ENCODE measurements at places on chromosomes 7 and 10.

GRCh38 chr10:131979821-131980270, 1.9 kb downstream of the BNIP3 start:
- no peak for DNase-seq

DNA sequence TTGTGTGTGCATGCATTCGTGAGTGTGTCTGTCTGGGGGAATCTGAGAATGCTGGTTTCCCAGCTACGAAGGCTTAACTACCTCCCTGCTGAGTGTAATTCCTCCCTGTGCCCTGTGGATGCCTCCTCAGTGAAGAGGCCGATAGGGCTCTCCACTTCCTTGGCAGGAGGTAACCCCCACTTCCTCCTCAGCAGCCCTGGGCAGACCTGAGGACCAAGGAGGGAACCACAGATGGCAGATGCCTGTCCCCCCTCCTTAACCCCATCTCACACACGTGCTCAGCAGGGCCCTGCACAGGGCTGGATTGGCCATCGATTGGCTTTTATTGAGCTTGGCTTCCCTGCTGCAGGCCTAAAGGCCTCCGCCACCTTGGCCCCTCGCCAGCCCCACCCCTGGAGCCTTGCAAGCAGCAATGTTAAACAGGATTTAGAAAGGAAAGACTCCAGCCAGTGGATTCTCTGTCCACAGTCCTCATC, 45.6 kb upstream of the LRRC4 start:
- DNase-seq = no peak

DNA sequence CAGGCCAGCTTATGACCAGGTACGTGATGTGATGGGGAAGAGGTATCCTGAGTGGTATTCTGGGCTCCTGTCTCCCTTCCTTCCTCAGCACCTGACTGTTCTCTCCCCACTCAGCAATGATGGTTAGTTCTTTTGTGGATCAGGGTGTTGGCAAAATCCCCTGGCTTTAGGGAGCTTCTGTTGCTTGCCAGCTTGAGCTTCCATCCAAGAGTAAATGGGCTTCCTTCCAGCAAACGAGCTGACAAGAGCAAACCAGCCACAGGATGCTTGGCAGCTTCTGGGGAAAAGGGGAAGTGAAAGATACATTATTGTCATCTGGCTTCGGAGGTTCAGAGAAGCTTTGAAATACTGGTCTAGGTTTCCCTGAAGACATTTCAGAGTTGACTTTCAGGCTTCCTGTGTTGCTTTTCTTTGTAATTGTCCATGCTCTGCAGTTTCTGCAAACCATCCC, 5.2 kb downstream of the DUSP5 start:
- no peak for DNase-seq

DNA sequence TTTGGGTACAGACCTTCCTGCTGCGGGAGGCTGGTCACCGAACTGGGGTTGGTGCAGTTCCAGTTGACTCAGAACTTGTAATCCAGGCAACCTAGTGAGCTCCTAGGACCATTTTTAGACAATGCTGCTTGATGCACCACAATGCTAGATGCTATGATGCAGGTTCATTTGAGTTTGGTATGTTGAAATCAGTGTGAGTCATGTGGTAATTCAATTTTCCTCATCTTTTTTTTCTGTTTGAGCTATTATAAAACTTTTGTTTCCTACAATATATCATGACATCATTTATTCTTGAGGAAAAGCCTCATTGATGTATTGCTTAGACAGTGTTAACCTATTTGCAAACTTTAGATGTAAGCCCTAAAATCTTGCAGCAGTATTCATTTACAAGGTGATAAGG, 40.9 kb upstream of the MTPN start:
- DNase-seq = no peak

DNA sequence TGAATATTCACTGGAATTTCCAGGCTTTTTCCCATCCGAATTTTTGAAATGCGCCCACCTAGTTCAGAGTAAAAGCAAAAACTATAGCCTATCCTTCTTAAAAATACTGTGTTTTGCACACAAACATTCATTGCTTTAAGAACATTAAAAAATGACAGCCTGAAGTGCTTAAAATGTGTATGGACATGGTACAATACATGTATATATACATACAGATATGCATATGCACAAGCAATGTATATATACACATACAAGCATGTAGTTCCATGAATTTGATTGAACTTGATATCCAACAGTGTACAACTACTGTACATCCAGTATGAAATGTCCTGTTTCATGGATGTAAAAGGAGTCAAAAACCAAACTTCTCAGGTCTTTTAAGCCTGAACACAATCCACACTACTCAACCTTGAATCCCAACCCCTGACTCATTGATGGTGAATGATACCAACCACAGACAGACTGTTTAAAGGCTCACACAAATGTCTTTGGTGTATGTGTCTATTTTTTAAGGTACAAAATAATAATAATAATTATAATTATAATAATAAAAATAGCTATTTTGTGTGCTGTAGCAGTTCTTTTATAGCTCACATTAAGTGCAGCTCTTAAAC, 14.8 kb downstream of the INHBA start:
- DNase-seq = no peak

- no peak for DNase-seq
These were observed 196.8 kb downstream of the PTN start for GRCh38 chr7:137146552-137147337.

DNA sequence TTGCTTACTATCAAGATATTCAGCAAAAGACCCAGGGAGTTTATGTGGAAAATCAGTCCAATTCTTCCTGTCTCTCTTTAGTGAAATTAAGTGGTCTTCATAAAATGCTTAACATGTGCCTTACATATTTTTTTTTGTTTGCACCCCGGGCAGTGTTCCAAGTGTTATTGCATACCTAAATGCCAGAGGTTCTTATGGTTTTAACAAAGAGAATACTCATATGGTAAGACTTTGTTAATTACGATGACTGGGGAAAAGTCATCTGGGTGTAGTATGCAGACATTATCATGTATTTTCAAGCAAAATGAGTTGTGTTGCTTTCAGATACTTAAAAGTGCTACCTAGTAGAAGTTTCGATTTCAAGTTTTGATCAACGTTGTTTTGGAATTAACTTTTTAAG, 82.6 kb downstream of the PRKG1 start:
- DNase-seq = no peak

- no peak for DNase-seq
These were observed 121.2 kb downstream of the EMX2 start for GRCh38 chr10:117663750-117664149.

GRCh38 chr7:111240371-111240770, 149.4 kb downstream of the LRRN3 start:
- no peak for DNase-seq

DNA sequence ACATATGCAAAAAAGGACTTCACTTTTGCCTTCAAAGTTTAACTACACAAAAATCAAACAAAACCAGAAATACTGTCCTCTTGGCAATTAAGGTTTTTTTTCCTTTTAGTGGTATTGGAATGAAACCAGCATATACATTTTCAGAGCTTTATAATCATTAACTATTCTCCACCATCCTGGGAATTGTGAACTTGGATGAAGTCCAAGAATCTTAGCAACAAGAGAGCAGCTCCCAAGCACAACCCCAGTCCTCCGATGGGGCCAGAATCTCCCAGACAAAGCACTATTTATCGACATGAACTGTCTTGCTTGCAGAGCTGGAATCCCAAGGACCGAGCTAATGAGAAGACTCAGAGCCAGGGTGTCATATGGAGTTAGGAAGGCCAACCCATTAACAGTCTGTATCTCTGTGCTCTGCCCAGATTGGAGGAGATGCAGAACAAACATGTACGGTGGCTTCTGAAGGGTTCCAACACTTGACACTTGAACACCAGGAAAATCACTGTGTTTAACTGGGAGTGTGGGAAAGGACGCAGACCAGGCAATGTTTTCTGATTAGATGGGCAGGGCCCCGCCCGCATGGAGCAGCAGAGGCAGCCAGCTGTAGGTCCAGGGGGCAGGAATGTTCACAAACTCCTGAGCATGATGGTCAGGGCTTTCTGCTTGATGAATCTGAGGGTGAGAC, 35.5 kb downstream of the PPP1R3C start:
- DNase-seq = no peak

DNA sequence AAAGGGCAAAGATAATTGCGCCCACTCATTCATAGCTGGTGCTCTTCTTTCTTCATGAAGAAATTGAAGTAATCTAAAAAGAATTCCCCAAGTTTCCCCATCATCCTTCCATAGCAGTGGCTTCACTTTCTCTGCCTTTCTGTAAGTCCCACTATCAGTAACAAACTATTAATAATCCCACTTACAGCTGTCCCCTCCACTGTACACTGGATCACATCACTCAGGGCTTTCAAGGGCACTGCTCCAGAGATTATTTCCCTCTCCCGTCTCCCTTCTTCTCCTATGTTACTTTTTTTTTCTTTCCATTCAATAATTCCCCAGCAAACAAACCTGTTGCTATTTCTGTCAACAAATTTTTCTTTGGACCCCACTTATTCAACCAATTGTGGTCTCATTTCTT, 16.2 kb downstream of the DNAJB9 start:
- no peak for DNase-seq

DNA sequence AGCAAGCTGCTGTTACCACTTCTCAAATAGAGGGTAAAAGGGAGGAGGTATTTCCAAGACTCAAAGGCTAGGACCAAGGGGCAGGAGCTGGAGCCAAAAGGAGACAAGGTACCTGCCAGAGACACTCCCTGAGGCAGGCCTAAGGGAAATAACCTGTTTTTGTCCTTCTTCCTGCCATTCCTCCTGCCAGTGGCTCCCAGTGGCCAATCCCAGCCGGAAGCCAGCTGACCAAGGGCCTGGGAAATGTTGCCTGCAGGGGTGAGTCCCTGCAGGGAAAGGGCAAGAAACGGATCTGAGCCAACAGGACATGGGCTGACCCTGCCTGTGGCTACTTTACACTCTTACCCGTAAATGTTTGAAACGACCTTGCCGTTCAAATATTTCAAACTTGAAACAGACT, 3.5 kb downstream of the CYTH3 start:
- DNase-seq = no peak

DNA sequence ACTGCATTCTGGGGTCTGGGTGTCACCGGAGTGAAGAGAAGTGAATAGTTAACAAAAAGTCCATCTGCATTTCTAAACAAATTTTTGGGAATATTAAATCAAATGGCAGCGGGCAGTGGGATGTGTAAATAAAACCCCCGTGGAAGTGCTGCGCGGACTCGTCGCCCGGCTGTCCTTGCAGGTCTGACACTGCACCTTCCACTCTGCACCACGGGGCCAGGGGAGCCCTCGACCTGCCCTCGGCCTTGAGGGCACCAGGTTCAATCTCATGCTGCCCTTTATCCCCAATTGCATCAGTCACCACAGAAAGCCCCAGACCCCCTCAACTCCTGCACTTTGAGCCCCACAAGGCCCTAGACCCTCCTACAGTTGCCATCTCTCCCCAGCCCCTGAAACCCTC, 6.4 kb upstream of the SMARCD3 start:
- DNase-seq = no peak

GRCh38 chr10:79162861-79163665, 94.3 kb downstream of the ZMIZ1 start:
- DNase-seq = no peak

- no peak for DNase-seq
These were observed 32.9 kb upstream of the KMT2E start for GRCh38 chr7:104980841-104981671.

- DNase-seq = no peak
These were observed 173.8 kb downstream of the TRIL start for GRCh38 chr7:28784171-28784902.

GRCh38 chr7:155108144-155108901, 38.2 kb downstream of the HTR5A start:
- no peak for DNase-seq

DNA sequence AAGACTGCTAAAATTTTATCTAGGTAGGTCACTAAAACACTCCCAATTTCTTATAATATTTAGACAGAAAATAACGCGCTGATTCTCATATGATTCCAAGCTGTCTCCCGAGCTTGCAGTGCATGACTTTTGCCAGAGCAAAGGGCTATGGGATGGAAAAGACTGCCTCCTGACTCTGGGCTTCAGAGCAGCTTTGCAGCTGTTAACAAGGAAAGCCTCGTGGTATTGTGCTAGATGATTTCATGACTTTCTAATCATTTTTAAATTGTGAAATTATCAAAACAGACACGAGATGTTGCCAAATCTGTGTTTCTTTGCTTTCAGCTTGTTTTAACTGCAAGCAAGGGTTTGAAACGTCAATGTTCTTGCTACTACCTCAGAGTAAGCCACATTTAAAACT, 238.3 kb downstream of the AGMO start:
- DNase-seq = no peak

DNA sequence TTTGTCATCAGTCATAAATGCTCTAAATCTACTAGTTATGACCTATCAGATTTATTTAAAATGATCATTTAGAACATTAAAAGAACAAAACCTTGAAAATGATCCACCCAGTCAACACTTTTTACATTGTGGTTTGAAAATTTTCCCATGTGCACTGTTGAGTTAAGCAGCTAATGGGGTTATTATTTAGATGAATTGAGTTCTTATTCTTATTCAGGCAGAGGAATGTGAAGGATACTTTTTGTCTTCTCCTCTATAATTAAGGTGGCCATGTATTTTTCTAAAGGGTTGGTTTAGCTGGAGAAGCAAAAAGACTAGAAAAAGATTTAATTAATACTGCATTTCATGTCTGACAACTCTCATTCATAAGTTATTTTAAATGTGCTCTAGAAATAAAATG, 74.9 kb upstream of the FEZF1 start:
- no peak for DNase-seq

GRCh38 chr7:27515933-27516332, 146.8 kb downstream of the HIBADH start:
- DNase-seq = no peak

DNA sequence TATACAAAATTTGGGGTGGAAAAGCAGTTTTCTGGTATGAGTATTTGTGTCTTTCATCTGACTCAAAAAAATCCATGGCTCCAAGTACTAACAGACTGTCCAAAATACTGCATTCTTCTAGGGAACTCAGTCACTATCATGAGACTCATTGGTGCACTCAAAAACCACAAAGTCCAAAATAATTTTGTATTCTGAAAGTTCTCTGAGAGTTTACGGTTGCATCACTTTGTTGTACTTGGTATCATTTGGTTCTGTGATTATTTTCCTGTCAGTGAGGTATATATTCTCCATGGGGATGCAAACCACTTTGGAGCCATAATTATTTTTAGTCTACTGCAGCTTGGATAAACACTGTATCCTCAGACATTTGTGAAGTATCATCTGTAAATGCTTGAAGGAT, 28.0 kb upstream of the CABCOCO1 start:
- no peak for DNase-seq

DNA sequence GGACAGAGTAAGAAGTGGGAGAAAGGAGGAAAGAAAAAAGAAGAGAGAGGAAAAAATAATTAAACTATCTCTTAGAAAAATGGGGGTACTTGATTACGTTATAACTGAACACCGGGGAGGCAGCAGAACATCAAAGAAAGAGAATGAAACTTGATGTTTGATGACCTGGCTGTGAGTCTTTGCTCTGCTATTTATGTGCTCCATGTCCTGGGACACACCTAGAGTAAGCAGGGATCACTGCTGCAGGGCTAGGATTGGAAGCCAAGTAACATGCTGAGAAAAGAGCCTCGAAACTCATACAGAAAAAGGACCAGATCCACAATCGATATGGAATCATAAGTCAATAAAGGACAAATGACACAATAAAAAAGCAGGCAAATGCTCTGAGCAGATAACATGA, 56.7 kb upstream of the COL13A1 start:
- DNase-seq = no peak

Data from stimulated activated CD4-positive, alpha-beta T cell treated with anti-CD3 and anti-CD28 coated beads, Interleukin-12 subunit alpha, Interleukin-12 subunit beta, amount 100 ng/mL, for 48 hours (primary cell).